ENCODE measurements at places on chromosomes 7 and 10.
A peak's percentile ranks its signal among the peaks of the same experiment; 100 is the strongest.

DNA sequence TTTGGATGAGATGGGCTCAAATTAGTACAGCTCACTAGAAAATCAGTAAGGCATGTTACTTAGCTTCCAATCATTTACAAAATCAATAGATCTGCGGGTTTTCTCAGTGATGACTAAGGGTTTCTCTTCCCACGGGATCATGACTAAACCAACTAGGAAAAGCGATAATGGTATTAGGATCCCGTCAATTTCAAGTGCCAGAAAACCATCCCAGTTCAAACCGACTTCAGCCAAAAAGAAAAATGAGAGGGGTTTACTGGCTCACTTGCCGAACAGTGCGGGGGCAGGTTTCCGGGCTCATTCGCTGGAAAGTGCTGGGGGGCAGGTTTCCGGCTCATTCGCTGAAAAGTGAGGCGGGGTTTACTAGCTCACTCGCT lies 62.1 kb upstream of the LYZL2 start:
- no peak for DNase-seq
- no peaks in the 10 kb centered on the region for H3K4me1 ChIP-seq
- H3K27ac ChIP-seq: no peak overlapping the region
- H3K27me3 ChIP-seq: no peaks in the 10 kb centered on the region
- no peak overlapping the region for H3K4me3 ChIP-seq

DNA sequence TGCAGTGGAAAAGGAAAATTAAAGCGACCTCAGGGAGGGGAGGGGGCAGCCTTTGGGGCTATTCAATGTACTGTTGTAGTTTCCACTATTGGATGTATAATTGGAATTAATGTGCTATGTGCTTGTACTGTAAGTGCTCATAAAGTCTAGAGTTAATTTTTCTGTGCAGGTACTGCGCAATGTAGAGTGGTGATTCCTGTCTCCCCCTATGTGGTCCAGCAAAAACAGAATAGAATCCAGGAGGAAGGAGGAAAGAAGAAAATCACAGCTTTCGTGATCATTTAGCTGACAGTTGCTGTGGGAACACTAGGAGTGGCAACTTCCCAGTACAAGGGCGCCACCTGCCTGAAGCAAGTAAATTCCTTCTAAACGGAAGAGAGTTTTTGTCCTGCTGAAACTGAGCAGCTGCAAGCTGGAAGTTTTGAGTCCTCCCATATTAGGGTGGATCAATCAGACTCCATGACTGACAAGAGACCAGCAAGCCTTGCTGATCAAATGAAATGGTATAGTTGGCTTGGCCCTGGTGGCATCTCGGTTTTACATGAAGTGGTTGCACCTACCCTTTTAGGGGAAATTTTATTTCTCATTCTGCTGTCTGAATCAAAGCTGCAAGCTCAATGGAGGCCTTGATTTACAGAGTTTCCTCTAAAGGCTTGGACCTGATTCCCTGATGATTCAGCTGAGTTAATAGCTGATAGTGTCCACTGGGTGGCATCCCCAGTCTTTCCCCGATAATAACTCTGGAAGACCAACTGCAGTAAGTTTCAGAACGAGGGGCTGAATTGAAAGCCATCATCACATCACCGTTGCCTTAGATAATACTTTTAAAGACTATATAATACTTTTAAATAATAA lies 299.8 kb downstream of the HGF start:
- H3K36me3 ChIP-seq: no peaks in the 10 kb centered on the region
- H3K27ac ChIP-seq: no peak overlapping the region
- H3K4me1 ChIP-seq: no peaks in the 10 kb centered on the region
- DNase-seq: peak; percentile 81
- no peak overlapping the region for H3K4me3 ChIP-seq

DNA sequence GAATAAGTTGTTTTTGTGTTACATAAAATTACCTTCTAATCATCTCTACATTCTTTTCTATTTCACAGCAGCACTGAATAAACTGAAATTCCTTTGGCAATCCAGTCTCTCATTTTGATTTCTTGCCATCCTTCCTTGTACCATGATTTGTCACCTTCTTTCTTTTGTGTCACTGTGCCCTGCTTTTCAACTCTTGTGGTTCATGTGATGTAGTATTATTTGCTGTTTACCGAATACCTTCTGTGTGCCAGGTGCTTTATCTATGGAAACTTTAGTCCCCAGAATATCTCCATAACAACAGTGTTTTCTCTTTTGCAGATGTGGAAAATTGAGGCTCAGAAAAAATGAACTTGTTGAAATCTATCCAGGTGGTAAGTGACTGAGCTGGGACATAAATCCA lies 220.3 kb downstream of the STK31 start:
- no peak overlapping the region for H3K4me3 ChIP-seq
- DNase-seq: no peak
- no peaks in the 10 kb centered on the region for H3K4me1 ChIP-seq
- no peaks in the 10 kb centered on the region for H3K36me3 ChIP-seq

GRCh38 chr7:99677013-99677647 lies 2.7 kb downstream of the CYP3A5 start:
- no peak overlapping the region for H3K27ac ChIP-seq
- no peak for DNase-seq
- H3K27me3 ChIP-seq: no peaks in the 10 kb centered on the region
- H3K4me3 ChIP-seq: no peak overlapping the region
- H3K4me1 ChIP-seq: no peaks in the 10 kb centered on the region
